ENCODE measurements at places on chromosomes 3 and 15. TPM values are rescaled to one million over a fixed set of nuclear protein-coding genes. Genes with fewer than 3 reads are reported as not detected.

POLQ gene
- 20.7 TPM for total RNA-seq

DNA sequence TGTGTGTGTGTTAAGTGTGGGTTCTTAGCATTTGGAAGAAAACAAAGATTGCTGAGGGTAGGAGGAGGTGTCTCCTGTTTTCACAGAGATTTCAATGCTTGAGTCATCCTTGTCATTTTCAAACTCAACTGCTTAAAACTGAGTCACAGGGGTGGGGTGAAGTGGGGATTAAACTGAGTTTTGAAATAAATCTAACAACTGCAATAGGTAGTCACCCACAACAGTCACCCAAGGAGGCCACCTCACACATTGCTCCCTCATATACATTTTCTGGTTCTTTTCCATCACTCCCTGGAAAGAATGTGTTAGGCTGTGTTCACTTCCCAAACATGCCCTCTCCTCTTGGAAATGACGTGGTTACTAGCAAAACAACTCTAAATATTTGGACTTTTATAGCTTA is 187.7 kb upstream of the CMC1 start:
- no peak for DNase-seq

GRCh38 chr3:66276705-66277274 is 56.0 kb downstream of the SLC25A26 start:
- DNase-seq = peak; percentile 34

DNA sequence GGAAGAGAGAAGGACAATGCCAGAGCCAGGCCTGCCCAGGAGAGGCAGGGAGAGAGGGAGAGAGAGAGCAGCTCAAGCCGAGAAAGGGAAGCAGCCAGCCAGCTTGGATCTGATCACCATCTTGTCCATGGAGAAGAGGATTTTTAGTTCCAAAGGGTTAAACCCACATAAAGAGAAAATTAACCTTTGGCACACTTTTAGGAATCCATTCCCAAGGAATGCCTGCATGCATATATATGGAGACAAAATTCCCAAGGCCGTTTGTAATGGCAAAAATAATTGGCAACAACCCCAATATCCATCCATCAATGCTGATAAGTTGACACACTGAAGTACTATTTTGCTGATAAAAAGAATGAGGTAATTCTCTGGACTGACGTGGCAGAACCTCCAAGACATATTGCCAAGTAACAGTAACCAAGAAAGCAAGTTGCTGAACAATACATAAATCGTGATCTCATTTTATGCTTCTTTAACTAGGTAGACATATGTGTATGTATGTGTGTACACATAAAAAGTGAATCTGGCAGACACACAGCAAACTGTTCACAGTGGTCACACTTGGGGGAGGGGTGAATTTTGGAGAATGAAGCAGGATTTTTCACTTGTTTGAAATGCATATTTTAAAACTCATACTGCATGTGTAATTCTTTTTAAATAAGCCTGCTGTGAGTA is 7.5 kb upstream of the STRA6 start:
- DNase-seq = no peak

DNA sequence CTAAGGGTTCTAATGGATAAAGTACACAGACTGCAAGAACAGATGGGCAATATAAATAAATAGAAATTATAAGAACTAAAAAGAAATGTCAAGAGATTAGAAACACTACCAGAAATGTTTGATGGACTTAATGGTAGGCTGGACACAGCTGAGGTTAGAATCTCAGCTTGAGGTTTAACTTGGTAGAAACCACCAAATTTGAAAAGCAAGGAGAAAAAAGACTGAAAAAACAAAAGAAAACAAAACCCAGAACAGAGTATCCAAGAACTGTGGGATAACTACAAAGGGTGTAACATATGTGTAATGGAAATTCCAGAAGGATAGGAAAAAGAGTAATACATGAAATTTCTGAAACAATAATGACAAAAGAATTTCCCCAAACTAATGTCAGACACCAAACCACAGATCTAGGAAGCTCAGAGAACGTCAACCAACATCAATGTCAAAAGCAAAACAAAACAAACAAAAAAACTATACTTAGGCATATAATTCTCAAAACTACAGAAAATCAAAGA is 35.0 kb downstream of the RFX7 start:
- no peak for DNase-seq

DNA sequence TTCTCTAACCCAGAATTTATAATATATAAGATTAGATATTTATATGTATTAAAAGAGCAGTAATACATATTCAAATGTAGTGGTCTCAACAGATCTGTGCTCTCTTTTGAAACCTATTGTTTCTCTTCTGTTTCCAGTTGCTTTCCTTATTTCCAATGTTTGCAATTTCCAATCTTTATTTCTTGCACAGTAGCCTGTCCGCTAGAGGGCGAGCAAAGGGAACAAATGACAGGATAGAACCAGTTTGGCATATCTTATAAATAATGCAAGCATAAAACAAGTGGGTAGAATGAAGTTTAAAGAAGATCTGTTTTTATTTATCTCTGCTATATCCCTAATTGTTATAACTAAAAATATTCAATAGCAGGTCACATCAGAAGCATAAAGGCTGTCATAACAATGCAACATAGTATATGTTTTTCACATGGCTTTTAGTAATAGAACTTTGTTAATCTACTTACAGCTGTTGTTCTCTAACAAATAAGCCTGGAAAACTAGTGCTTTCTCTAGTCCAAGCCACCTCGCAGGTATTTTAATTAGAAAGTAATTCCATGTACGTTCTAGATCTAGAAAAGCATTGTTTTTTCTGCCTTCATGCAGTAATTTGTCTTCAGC is 15.1 kb upstream of the TCAIM start:
- DNase-seq = peak; percentile 37

DNA sequence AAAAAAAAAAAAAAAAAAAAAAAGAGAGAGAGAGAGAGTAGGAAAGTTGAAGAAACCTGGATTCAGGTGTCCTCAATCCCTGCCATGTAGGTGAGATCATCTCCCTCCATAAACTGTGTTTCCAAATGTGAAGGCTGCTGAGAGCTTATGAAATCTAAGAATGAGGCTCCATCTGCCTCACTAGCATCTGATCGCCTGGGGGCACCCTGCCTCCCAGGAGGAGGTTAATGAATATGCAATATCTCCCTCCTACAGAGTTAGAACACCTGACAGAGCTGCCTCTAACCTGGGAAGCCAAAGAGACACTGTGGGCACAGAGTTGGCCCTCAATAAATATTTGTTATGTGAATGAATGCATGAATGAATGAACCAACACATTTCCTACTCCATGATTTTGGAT is 23.8 kb upstream of the ZNF148 start:
- no peak for DNase-seq

Measured in activated naive CD8-positive, alpha-beta T cell treated with anti-CD3 and anti-CD28 coated beads for 36 hours (primary cell).